ENCODE measurements at places on chromosomes 5 and 9.

DNA sequence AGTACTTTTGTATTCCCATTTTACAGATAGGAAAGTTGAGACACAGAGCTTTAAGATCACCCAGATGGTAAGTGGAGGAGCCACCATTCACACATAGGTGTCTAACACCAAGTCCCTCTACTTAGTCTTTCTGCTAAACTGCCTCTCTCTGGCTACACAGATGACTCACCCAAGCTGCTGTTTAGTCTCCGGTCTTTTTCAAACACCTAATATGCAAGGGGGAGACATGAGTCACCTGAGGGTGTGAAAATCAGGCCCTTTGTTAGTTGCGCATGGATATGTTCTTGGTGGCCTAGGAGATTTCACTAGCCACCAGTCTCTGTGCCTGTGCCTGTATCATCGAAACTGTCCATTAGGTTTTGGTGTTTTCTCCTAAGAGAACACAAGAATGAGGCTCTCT is 117.8 kb downstream of the MAST4 start:
- no peak for DNase-seq

- DNase-seq = no peak
Measured at GRCh38 chr5:56852228-56853000, 37.1 kb downstream of the MAP3K1 start.

- DNase-seq = no peak
Measured at GRCh38 chr5:76149636-76150035, 66.5 kb downstream of the SV2C start.

DNA sequence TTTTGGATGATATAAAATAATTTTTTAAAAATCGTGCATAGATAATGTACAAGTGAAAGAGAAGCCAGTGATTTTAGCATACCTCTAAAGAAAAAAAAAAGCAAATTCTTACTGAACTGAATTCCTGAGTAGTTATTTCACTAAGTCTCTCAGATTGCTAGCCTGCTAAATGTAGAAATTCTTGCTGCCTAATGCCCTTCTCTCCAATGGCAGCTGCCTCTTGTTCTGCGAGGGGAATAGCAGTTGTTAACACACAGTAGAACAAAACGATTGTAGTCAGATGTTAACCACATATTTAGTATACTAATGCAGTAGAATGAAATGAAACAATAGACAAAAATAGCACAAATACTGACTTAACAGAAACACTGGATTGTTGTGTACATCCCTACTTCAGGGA is 26.8 kb downstream of the SMAD5 start:
- no peak for DNase-seq

DNA sequence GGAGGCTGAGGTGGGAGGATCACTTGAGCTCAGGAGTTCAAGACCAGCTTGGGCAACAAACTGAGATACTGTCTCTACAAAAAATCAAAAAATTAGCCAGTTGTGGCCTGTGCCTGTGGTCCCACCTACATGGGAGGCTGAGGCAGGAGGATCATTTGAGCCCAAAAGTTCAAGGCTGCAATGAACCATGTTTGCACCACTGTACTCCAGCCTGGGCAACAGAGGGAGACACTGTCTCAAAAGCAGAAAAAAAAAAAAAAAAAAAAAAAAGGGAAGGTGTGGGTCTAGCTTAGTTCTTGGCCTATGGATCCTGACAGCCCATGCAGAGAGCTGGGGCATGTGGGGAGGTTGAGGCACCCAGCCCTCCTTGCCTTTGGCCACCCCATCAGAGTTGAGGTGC is 10.9 kb downstream of the PLPP7 start:
- DNase-seq = no peak

DNA sequence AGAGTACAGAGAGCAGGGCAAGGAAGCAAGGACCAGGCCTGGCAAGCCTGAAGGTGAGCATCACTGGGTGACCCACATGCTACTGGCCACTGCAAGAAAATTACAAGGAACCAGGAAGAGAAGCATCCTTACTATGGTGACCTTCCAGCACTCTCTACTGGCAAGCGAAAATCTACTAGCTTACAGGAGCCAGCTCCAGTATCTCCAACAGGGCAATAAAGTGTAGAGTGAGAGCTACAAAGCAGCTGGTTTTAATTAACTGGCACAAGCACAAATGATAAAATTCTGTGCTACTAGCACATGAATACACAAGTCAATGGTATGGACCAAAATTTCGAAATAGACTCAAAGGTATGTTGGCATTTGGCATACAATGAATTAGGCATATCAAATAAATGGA is 113.3 kb upstream of the CAST start:
- no peak for DNase-seq

DNA sequence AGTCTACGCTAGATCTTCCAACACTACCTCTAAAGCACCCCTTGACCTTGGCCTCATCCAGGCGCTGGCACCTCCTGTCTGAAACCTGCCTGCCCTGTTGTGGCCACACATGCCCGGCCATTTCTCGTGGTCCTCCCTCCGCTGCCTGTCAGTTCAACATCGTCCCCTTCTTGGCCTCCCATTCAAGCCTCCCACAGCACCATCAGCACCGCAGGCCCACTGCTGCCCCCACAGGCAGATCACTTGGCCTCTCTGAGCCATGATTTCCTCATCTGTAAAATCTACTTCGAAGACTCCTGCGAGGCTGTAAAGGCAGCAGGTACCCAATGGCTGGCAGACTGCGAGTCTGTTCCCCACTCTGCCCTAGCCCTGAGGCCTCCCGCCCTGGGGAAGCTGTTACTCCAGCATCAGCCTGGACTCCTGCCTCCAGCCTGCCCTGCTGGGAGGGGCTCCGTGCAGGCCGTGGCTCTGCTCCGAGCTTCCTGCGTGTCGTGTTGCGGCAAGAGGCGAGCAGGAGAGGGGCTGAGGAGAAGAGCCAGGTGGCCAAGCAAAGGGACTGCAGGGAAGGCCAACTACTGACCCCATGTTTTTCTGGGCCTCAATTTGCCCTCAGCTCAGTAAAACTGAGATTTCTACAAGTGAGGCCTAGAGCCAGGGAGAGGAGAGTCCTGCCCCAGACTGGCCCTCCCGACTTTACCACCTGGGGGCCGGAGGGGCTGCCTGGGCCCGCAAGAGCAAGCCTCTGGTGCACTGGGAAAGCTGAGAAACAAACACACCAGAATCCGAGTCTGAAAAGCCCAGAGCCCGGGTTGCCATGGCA is 70.5 kb upstream of the LRRTM2 start:
- DNase-seq = no peak

GRCh38 chr9:27442464-27442863 is 81.6 kb upstream of the IFNK start:
- no peak for DNase-seq

GRCh38 chr5:41364346-41364745 is 146.1 kb downstream of the PLCXD3 start:
- no peak for DNase-seq

DNA sequence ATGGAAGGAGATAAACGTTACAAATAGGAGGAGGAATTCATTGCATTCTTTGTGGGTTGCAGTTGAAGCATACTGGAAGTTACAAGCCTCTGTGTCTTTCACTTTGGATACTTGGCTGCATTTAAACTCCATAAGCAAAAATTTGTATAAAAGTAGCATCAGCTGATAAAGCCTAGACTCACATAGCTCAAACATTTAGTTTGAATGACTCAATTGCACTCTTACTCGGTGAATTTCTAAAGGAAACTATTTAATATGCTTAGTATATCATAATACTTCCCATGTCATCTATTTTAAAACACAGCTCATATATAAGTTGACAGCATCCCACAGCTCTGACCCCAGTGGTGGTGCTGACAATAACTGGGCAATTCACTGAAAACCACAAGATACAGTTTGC is 596.6 kb upstream of the ZNF608 start:
- no peak for DNase-seq

DNA sequence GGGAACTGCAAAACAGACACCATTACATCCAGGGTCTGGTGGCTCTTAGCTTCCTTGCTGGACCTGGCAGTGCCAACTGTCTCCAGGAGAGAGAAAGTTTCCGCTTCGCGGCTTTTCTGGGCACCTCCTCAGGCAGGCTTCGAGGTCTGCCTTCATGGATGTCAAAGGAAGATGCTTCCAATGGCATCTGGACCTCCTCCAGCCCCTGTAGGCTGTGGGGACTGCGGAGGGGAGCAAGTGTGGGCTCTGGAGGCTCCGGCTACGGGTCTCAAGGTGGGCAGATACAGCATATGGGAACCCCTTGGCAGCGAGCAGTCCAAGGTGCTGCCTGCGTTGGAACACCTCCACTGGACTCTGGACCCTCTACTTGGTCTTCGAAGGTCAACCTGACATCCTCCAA is 6.0 kb downstream of the C9orf50 start:
- no peak for DNase-seq

GRCh38 chr5:123227216-123227615 is 138.2 kb downstream of the PRDM6 start:
- no peak for DNase-seq

GRCh38 chr5:173841710-173842109 is 46.4 kb upstream of the CPEB4 start:
- DNase-seq = no peak

DNA sequence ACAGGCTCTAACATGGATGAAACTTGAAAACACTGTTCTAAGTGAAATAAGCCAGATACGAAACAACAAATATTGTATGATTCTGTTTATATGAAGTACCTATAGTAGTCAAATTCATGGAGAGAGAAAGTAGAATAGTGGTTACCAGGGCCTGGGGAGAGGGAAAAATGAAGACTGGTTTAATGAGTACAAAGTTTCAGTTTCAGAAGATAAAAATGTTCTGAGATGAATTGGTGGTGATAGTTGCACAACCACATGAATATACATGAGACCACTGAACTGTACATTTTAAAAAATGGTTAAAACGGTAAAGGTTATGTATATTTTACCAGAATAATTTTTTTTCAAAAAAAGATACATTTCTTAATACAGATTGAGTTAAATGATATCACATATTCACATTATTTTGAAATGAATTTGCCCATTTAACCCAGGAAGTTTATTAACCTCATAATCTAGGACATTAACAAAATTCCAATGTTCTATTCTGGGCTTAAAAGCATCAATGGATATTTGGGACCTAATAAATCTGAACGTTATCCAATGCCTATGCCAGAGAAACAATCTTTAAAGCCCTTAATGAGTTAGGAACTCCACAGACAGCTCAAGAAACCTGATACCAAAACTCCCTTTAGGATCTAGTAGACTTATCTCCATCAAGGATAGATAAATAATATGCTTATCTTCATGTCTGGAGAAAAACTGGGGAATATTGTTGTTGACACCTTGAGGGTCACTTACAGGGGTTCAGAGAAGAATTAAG is 521.3 kb downstream of the EFNA5 start:
- no peak for DNase-seq

DNA sequence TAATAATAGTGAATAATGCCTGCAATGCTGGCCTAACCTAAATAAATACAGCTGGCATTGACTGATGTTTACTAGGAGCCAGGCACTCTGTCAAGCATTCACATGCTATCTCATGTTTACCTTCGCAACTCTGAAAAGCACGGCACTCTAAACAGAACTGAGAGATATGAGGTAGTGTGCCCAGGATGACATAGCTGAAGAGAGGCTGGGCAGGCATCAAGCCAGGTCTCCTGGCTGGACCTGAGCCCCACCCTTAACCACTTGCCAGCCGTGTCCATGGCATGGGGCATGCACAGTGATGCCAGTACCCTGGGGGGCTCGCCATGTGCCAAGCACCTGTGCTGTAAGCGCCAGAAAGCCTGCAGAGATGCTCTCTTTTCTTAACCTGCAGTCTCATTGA is 119.4 kb upstream of the MVB12B start:
- no peak for DNase-seq

DNA sequence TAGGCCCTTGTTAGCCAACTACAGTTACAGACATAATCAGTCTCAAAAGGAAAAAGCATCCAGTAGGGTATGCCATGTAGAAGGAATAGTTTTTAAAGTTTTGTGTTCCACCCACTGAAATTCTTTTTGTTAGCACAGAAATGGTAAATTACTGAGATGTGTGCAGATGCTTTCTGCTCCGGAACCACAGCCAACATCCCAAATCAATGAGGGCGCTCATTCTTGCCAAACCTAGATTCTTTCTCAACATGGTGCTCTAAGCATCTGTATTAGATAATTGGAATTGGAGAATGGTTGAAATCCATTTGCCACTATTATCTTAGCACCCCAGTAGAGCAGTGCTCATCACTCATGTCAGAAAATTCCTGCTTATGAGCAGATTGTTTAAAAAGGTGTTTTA is 127.8 kb downstream of the SEC61B start:
- DNase-seq = no peak

- no peak for DNase-seq
Measured at GRCh38 chr9:120405860-120406259, 174.1 kb downstream of the CDK5RAP2 start.

DNA sequence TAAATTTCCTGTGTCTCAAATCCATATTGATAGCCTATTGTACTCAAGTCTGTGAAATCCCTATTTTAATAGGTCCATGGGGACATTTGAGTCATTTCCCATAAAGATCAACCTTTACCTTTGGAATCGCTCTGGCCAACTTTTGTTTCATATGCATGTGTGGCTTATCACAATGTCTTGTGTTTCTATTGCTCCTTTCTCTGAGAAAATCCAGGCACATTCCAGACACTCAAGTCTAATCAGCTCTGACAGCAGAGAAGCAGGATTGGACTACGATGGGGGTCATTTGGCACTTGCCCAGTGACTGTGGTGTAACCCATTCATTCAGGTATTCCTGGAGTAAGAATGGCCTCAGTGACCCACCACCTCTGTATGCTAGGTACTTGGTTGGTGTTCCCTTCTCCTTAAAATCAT is 48.4 kb downstream of the ACTBL2 start:
- no peak for DNase-seq

DNA sequence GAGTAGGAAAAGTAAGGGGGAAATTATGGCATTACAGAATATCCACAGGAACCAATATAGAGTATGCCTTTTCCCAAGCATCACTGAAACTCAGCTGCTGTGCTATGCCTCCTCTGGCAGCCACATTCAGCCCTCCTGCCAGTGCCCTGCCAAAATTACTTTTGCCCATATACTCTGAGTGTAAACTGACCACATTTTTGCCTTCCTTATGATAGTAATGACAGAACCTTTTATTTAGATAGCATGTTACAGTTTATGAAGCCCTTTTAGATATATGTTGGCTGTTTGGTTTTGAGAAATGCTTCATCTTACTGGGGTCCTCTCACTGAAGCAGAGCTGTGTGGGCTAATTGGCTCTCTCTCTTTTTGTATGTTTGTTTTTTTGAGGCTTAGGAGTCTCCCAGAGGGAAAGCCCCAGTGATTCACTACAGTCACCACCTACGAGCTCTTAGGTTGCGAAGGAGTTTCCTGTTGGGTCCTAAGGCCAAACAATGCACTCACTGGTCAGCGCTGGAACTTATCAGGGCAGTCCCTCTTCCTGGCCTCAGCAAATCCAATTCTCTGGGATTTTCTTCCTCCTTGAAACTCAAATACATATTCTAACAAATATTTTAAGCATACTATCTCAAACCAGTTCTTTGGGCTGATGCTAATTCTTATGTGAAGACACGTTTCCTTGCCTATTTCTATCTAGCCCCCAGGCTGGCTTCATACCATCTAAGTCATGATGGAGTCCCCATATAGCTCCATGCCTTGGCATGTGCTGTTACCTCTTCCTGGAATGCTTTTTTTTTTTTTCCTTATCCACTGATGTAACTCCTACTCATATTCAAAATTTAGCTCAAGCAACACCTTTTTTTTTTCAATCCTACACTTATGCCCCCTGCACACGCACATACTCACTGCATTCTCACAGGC is 3.7 kb downstream of the PHF24 start:
- no peak for DNase-seq

Measured in CD4-positive, alpha-beta T cell treated with Interleukin-17A for 4 hours (primary cell).